ENCODE measurements at places on chromosomes 1 and 21.

GRCh38 chr1:3074297-3074741 lies 5.3 kb downstream of the PRDM16 start:
- no peak for ATAC-seq

DNA sequence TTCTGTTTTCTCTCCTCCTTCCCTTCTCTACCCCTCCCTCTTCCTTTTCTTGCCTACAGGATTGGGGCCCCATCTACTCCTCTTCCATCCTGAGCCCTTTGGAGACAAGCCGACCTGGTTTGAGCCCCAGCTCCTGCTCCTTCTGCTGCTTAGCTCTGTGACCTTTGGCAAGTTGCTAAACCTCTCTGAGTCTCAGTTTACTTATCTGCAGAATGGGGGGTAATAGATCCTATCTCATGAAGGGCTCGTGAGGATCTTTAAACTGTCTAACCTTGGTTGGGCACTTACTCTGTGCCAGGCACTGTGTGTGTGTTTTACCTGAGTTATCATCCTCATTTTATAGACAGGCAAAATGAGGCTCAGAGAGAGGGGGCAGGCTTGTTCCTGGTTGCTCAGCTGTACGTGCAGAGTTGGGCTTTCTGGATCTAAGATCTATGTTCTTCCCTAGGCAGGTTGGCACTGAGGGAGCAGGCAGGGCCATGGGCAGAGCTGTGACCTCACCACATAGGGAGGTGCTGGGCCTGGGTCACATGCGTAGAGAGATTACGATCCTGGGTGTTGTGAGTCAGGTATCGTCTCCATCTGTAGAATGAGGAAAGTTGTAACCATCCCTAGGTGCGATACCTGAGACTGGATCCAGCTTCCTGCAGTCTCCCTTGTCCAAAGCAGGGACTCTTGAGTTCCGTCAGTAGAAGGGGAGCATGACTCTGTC lies 58.5 kb downstream of the FOXO6 start:
- ATAC-seq, result no peak

DNA sequence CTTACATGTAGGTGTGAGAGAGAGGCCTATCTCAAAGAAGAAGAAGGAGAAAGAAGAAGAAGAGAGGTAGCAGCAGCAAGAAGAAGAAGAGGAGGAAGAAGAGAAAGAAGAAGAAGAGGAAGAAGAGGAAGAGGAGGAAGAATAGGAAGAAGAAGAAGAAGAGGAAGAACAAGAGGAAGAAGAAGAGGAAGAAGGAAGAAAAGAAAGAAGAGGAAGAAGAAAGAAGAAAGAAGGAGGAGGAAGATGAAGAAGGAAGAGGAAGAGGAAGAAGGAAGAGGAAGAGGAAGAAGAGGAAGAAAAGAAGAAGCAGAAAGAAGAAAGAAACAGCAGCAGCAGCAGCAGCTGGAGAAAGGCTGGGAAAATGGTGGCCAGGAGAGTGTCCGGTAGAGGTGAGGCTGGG lies 10.3 kb upstream of the AZIN2 start:
- no peak for ATAC-seq

GRCh38 chr1:178438432-178438831 lies 58.3 kb downstream of the CLEC20A start:
- no peak for ATAC-seq

- no peak for ATAC-seq
Observed at GRCh38 chr1:110185181-110185580, 24.9 kb upstream of the KCNC4 start.

DNA sequence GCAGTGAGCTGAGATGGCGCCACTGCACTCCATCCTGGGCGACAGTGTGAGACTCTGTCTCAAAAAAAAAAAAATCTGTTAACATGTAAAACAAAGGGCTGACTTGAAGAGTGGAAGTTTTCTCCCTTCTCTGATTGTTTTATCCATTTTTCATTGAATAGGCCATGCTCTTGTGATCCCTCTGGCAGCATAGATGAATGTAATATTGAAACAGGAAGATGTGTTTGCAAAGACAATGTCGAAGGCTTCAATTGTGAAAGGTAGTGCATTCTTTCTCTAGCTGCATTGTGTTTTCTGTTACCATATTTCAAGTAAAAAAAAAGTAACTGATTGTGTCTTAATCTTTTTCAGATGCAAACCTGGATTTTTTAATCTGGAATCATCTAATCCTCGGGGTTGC lies 69.6 kb upstream of the LAMC2 start:
- no peak for ATAC-seq

DNA sequence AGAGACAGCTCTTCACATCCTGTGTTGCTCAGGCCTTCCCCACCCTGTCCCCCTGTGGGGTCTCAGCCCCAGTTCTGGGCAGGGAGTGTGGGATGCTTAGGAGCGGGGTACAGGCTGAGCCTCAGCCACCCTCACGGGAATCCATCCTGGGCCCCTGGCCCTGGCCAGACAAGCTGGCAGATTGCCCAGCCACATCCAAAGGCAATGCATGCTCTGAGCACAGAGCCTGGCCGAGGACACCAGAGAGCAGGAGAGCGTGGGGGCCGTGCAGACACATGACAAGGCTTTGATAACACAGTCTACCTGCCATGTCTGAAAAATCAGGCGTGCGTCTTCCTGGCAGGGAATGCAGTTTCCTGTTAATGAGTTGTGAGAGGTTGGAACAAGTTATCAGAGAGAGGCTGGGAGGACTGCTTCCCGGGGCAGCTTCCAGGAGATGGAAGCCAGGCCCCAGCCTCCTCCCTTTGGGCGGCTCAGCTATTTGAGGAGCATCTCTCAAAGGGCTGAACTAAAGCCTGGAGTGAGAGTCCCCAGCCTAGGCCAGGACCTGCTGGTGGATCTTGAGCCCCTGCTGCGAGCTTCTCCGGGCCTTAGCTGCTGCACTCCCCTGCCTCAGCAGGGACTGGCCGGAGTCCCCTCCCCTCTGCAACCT lies 72.2 kb upstream of the SELENON start:
- peak; percentile 82 for ATAC-seq

- no peak for ATAC-seq
Observed at GRCh38 chr1:11492235-11492634, 13.3 kb downstream of the DISP3 start.

DNA sequence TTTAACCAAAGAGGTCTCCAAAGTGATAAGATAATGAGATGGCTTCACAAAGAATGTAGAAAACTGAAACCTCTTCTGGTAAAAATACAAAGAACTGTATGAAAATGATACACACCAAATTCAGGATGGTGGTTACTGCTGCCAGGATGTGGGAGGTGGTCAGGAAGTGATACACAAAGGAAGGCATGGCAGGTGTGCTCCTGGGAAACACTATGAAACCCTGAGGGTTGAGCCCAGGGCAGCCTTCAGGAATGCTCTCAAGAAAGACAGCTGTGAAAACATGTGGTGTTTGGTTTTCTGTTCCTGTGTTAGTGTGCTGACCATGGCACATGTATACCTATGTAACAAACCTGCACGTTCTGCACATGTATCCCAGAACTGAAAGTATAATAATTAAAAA lies 109.3 kb downstream of the NTNG1 start:
- no peak for ATAC-seq

DNA sequence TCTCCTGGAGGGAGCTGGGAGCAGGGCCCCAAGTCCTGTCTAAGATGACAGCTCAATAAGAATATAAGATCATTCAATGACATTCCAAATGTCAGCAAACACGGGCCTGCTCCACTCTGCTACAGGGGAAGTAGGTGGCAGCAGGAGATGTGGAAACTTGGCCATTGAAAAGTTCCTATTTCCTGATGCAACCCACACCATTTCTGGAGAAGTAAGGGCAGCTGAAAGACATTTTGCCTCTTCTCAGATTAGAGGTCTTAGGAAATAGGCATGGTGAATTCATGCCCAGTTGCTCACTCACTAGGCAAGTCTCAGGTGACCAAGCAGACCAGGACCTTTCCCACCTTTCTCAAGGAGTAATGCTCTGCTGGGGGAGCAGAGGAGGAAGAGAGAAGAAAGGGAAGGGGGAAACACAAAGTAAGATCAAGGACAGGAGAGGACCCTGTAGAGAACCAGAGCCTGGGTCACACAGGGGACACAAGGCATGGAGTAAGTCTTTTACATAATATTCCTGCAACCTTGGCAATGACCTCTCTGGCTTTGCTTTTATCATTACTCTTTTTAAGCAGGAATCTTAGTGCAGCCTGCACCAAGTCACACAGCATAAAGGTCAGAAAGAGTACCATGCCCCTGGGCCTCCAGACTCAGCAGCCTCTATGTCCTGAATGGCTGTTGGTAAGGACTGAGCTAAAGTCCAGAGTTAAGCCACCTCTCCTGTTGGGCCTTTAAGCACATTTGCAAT lies 68.9 kb downstream of the DMAP1 start:
- ATAC-seq, result no peak

- no peak for ATAC-seq
Observed at GRCh38 chr1:220808345-220809186, 21.9 kb downstream of the MTARC1 start.

- peak; percentile 48 for ATAC-seq
Observed at GRCh38 chr1:31714442-31715086, 10.7 kb upstream of the COL16A1 start.

DNA sequence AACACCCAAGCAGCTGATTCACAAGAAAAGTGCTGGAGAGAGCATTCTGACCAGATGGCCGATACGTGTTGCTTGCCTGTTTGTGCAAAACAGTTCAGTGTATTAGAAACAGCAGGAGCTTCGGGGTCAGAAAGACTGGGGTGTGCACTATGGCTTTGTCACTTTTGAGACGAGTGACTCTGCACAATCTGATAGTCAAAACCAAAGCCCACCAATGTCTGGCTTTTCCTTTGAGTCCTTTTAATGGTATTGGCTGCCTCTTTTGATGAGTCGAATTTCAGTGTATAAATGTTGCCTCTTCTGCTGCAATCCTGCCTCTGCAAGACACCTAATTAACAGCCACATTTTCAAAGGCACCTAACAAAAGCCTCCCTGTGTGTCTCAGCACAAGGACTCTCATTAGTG lies 444.6 kb downstream of the AJAP1 start:
- ATAC-seq, result no peak

GRCh38 chr1:6397844-6398441 lies 4.4 kb upstream of the ACOT7 start:
- ATAC-seq, result no peak

- ATAC-seq, result peak; percentile 98
Observed at GRCh38 chr1:36306902-36307456, 811 bp downstream of the SH3D21 start.

GRCh38 chr1:172239901-172240300 lies 180.6 kb upstream of the C1orf105 start:
- peak; percentile 32 for ATAC-seq

DNA sequence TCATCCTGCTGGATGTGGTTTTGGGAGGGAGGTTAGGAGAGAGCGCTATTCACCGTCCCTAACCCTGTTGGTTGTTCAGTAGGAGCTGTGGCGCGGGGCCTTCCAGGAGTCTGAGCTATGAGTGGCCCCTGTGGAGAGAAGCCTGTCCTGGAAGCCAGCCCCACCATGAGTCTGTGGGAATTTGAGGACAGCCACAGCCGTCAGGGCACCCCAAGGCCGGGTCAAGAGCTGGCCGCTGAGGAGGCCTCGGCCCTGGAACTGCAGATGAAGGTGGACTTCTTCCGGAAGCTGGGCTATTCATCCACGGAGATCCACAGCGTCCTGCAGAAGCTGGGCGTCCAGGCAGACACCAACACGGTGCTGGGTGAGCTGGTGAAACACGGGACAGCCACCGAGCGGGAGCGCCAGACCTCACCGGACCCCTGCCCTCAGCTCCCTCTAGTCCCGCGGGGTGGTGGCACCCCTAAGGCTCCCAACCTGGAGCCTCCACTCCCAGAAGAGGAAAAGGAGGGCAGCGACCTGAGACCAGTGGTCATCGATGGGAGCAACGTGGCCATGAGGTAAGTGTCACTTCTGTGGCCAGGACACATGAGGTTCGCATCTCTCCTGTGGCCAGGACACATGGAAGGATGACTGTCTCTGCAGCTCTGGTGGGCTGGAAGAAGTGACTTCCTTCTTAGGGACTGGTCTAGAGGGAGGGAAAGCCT lies 1.2 kb downstream of the ZC3H12A start:
- ATAC-seq, result no peak

- ATAC-seq, result peak; percentile 93
Observed at GRCh38 chr1:184838504-184838951, 83.9 kb upstream of the EDEM3 start.

DNA sequence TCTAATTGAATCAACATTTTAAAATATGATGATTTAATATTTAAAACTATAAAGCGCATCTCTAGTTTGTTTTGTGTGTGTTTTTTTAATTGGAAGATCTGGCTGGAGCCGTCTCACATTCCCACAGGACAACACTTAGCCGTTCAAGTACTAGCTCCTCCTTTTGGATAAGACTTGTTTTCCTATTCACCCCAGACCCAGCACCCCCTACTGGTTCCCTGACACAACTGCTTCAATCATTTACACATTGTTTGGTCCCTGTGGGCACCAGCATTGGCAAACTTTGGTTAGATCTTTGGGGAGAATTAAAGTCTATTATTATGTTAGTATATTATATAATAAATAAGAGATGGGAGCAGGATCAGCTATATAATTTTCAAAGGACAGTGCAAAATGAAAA lies 34.5 kb downstream of the TYW3 start:
- ATAC-seq, result peak; percentile 67

- ATAC-seq, result peak; percentile 89
Observed at GRCh38 chr1:224867715-224868114, 61.8 kb upstream of the DNAH14 start.

GRCh38 chr1:39098546-39099250 lies 72.5 kb downstream of the NDUFS5 start:
- peak; percentile 82 for ATAC-seq

DNA sequence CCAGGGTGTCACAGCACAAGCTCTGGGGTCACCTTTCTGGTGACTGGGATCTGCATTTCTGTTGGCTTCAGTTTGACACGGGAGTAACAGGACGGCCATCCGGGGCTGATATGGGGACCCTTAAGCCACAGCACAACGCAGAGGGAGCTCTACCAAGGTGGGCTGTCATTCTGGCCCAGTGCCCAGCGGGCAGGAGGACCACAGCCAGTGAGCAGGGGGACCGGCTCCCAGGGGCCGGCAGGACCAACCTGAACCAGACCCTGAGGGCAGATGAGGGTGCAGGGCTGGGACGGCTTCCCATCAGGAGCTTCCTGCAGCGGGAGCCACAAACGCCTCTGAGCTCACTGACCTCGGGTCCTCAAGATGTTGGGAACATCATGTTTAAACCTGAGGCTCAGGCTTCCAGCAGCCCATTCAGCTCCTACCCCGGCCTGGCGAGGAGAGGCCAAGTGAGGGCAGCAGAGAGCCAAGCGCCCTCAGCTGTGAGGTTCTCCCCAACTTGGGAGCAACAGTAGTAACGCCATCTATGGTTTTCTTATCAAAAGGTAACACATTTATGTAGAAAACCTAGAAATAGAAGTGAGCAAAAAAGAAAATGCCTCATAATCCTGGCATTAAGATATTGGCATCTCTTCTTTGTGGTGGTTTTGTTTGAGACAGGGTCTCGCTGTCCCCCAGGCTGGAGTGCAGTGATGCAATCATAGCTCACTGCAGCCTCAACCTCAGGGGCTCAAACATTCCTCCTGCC lies 26.8 kb downstream of the TMEM201 start:
- peak; percentile 80 for ATAC-seq

GRCh38 chr1:157004806-157005205 lies 40.7 kb downstream of the ARHGEF11 start:
- ATAC-seq, result peak; percentile 41

Measured in SK-N-SH treated with all-trans-retinoic acid at 6 μM for 48 hours (cell line).